ENCODE measurements at places on chromosomes 1 and 21.

GRCh38 chr1:101284021-101284420 is 47.2 kb downstream of the S1PR1 start:
- DNase-seq: peak; percentile 30

GRCh38 chr1:151547119-151547899 is 7.2 kb downstream of the TUFT1 start:
- no peak for DNase-seq

GRCh38 chr1:148318123-148318903 is 164.8 kb downstream of the PPIAL4G start:
- DNase-seq: peak; percentile 25

DNA sequence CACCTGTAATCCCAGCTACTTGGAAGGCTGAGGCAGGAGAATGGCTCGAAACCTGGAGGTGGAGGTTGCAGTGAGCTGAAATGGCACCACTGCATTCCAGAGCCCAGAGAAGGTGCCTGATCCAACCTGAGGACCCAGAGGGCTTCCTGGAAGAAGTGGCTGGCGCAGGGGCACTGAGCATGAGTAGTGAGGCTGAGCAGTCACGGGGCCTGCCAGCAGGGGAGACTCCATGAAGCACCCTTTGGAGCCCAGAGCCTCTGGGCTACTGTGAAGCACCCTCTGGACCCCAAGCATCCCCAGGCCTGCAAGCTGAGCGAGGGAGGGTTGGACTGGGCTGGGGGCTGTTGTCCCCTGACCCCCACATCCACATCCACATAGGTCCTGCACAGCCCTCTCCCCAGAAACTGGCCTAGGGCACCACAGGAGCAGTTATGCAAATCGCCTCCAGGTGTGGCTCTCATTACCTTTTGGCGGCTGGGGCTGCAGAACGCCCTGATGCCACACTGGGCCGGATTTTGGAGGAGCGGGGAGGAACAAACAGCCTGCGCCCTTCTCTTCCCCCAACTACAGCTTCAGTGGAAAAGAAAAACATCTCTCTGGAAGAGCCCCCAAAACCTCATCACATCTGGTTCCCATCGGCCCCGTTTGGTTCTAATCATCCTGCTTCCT is 78.2 kb upstream of the TARDBP start:
- no peak for DNase-seq

DNA sequence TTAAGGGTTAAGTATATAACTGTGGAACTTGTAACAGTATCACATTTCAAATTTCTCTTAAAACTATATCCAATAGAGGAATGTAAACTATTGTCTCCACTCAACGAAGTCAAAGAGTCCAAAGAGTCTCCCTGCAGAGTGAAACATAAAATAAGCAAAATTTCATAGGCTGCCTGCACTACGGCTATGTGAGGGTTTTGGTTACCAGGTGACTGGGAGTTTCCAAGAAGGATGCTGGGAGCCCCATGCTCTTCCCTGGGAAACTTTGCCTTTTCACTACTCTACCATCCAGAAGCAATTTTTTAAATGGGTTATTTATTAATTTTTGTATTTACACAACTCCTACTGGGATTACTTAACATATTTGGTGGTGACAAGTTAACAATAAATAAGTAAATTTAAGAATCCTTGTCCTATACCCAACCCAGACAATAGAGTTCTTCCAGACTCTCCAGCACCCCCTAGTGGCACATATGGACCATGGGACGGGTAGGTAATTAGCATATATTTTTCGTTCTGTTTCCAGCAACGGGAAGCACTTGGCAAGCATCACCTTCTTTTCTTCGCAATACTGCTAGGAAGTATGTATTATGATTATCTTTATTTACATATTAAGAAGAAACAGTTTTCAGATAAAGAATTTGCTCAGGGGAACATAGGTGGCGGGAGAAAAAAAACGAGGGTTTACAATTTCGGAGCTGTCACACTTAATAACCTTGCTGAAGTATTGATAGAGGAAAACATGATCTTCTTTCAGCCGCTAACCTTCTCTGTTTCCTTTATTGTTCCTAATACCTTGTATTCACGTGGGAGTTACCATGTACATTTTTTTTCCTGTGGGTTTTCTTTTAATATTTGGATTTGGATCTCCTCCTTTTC is 3.5 kb downstream of the FMO2 start:
- DNase-seq: peak; percentile 15

GRCh38 chr1:27102134-27102706 is 52.7 kb downstream of the SLC9A1 start:
- no peak for DNase-seq

DNA sequence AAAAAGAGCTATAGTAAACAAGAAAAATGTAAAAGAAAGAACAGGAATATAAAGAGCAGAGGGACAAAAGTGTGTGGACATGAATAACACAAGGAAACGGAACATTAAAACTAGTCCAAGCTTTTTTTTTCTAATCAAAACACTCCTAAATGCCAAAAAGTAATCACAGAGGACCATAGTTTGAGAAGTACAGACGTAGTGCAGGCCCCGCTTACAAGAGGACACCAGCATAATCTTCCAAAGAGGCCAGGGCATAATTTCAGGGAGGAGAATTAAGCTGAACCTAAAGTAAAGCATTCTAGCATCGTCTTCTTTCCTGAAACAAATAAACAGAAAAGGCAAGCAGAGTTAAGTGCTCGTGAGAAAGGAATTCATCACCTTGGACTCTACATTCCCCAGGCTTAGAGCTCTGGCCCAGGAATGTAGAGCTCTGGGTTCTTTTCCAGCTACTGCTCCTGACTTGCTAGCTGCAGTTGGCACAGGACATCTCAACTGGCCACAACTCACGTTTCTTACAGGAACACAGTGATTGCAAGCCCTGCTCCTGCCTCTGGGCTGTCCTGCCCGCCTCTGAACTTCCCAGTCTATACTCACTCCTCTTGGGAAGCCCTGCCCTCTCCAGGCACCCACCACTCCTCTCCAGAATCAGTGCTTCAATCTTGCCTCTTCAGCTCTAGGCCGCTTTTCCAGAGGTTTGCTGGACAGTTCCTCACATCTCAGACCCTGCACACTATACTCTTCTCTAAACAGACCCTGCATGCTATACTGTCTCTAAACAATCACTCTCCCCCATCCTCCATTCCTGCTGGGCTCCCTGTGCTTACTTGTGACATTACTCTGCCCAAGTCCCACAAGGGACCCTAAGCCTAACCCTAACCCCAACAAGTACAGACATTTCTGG is 9.8 kb downstream of the RGS8 start:
- no peak for DNase-seq

DNA sequence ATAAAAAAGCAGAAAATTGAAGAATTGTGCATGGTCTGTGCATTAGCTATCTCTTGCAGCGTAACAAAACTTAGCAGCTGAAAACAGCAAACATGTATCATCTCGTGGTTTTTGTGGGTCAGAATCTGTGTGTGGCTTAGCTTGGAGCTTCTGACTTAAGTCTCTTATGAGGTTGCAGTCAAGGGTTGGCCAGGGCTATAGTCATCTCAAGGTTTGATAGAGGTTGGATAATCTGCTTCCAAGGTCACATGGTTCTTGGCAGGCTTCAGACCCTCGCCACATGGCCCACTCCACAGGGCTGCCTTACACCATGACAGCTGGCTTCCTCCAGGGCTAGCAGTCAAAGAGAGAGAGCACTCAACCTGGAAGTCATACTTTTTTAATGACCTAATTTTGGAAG is 35.9 kb downstream of the CNST start:
- DNase-seq: no peak

GRCh38 chr1:3205815-3206214 is 136.8 kb downstream of the PRDM16 start:
- no peak for DNase-seq

DNA sequence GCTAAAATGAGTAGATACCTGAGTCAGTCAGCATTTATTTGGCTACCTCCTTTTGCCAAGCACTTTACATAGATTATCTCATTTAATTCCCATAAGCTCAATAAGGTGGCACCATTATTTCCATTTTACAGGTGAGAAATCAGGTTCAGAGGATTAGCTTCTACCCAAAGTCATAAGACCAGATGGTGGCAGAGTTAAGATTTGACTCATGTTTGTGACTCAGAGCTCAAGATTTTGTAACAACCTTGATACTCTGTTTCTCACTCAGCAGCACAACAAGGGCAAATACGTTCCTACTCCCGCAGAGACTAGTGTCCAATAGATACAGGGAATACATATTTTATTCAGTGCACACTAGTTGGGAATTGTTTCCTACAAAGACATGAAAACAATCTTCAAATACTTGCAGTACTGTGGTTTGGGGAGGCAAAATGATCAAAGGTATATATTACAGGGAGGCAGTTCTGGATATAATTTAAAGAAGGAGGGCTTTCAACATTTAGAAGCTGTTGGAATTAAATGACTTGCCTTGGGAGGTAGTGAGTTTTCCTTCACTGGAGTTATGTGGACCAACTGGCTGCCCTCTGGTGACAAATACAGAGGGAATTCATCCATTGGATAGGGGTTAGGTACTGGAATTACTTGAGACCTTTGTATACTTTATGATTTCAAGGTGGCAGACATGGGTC is 3.6 kb downstream of the LEPR start:
- no peak for DNase-seq

DNA sequence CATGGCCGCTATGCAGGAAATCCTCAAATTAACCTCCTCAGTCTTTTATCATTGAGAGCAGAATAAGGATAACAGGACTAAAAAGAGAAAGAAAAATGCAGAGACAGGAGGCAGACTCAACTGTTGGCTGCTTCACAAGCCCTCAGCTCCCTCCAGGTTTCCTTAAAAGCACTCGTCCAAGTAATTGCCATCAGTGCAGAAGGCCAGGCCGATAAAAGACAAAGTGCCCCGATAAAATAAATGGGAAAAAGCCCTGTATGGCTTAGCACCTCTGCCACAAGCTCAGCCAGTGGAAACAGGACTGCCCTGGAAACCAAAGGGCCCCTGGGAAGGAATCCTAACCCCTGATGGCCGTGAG is 8.1 kb downstream of the S100A6 start:
- DNase-seq: no peak

GRCh38 chr1:177748080-177748801 is 221.6 kb downstream of the SEC16B start:
- no peak for DNase-seq

Data from stimulated activated CD4-positive, alpha-beta T cell treated with anti-CD3 and anti-CD28 coated beads, Interleukin-1b, Interleukin-23, amount 100 ng/mL, for 4 hours (primary cell).